Cerebellar nuclear complex (tissue), 1 donor: ENCODE measurements at places on chromosomes 1 and 21.

DNA sequence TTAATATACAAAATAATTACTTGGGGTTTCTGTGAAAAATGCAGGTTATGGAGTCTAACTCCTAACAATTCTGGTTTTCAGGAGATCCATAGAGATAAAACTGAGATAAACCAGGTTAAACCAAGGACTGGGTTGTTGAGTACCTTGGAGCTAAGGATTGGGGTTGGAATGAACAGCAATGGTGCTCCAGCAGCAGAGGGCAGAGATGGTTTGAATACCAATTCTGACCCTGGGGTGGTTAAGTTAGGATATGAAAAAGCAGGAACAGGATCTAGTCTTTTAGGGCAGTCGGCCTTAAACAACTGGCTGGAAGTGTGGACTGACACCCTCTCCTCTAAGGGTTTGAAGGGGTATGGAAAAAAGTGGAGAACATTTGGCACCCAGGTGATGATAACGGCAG, 53.0 kb downstream of the UROD start:
- DNase-seq = no peak

- no peak for DNase-seq
Measured at GRCh38 chr21:30044447-30045064, 104.8 kb upstream of the GRIK1 start.

DNA sequence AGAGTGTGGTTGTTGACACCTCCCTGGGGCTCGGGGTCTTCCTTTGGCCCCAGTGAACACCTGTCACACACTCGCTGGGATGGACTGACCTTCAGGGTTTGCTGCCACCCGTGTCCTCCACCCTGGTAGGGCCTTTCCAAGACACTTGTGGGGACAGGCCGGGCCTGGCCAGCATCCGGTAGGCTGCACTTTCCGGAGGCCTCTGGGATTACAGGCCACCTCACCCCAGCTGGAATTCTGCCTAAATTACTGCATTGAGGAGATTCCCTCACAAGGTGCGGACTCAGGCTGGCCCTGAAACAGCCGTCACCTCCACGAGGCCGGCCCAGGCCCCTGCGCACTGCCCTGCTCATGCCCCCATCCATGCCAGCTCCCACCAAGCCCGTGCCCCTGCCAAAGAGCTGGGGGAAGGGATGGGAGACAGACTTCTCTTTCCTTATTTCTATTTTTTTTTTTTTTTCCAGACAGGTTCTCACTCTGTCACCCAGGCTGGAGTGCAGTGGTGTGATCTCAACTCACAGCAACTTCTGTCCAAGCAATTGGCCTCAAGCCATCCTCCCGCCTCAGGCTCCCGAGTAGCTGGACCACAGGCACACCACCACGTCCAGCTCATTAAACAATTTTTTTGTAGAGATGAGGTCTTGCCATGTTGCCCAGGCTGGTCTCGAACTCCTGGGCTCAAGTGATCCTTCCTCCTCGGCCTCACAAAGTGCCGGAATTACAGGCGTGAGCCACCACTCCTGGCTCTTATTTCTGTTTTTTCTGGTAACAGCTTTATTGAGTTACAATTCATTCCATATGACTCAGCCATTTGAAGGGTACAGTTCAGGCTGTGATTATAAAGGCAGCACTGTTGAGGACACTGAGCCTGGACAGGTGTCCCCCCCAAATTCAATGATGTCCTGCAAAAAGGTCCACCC, 11.3 kb downstream of the CSTB start:
- no peak for DNase-seq

DNA sequence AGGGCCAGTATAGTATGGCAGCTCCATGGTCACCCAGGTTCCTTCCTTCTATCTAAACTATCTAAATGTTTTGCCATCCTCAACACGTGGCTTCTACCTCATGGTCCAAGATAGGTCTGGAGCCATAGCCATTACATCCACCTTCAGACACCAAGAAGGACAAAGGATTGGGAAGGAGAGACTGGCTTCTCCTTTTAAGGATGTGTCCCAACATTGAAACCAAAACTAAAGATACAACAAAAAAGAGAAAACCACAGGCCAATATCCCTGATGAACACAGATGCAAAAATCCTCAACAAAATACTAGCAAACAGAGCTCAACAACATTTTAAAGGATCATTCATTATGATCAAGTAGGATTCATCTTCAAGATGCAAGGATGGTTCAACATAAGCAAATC, 24.8 kb downstream of the HSD11B1 start:
- no peak for DNase-seq

DNA sequence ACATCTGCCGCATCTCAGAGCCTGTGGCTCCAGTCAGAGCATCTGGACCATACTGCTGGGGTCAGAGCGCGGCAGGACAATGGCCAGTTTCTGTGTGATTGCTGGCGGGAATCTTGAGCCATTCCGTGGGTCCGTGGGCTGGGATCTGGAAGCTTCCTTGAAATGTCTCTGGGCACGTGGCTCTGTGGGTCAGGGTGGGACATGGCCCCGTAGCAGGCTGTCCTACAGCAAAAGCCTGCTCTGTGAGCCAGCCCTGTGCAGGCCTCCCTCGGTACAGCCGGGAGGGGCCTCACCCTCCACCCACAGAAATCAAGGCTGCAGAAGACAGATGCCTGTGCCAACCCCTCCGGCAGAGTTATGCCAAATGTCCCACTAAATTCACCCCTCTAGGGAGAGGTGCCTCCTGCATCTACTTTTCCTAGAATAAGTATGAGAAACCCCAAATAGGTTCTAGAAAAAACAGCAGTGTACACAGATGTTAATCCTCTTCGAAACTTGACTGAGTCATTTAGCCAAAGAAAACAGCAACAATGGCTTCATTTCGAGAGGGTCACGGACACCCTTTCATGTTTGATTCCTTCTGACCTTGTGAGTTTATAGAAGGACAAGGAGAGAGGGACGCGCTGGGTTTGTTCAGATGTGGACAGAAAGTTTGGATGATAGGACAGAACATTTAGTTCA, 27.8 kb downstream of the COL18A1 start:
- DNase-seq = no peak

DNA sequence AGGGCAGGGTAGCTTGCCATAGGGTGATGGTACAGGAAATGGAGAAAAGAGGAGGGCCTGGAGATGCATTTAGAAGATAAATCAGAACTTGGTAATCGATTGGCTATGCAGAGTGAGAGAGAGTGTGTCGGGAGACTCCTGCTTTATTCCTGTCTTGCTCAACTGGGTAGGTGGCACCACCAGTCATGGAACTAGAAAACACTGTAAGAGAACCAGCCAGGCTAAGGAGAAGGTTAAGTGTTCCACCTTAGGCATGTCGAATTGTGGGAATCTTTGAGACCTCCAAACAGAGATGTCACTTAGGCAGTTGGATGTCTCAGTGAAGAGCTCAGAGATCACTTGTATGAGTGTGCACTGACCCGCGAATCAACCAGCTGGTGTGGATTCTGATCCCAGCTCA, 28.7 kb upstream of the RD3 start:
- DNase-seq = no peak

DNA sequence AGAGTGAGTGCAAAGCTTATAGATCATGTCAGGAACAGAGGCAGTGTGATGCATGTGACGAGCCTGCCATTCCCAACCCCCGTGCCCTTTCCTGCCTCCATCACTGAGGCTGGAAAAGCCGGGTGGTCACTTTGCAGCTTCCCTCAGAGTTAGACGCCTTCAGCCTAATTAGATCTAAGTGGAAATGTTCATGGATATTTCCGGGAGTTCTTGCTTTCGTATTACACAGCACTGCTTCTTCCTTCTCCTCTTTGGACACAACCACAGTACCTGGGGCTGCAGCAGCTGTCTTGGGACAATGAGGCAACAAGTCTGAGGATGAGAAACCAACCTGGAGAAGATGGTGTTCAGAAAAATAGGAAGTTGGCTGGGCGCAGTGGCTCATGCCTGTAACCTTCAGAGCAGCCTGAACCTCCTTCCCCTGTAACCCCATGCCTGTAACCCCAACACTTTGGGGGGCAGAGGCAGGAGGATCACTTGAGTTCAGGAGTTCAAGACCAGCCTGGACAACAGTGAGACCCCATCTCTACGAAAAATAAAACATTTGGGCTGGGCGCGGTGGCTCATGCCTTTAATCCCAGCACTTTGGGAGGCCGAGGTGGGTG, 24.5 kb downstream of the SERINC2 start:
- DNase-seq = no peak

DNA sequence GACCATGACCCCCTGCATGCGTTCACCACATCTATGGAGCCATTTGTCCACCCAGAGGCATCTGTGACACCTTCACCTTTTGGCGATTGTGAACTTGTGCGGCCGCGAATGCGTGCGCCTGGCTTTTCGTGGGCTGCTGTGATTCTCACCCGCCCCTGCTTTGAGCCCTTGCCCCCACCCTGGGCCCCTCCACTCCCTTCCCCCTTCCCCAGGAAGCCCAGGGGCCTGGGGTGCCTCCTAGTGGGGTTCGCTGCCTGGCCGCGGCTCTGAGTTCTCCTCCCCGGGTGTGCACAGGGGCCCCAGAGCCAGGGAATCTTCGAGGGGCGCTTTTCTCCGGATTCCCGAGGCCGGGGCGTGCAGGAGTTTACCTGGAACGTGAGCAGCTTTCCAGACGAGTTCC, 97.9 kb upstream of the ACTRT2 start:
- no peak for DNase-seq
